ENCODE measurements at places on chromosomes 2 and 18.
A peak's percentile ranks its signal among the peaks of the same experiment; 100 is the strongest.

DNA sequence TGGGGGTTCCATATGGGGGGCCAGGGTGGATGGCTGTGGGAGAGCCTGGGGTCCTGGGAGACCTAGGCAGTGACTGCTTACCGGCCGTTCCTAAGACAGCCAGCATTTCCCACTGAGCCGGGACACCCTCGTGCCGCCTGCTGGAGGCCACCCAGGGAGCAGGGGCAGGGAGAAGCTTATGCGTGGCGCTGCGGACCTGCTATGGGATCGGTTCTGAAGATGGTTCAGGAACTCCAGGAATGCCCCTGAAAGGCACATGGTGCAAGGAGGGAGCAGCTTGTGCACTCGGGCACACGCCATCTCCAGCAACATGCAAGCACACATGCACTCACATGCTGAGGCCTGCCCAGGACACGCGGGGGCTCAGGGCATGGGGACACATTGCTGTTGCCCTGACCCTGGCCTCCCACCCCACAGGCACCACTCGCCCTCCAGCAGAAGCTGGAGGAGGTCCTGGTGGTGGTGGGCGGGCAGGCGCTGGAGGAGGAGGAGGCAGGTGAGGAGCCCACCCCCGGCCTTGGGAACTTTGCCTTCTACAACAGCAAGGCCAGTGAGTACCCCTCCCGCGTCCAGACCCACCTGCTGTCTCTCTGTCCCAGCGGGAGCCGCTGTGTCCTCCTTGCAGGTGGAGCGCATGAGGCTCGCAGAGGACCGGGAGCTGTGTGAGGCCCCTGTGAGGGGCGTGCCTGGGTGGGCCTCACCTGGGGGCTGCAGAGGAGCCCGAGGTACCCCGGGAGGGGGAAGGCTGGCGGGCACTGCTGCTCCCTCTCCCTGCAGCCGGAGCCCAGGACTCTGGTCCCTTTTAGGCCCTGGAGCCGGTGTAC lies 4.1 kb downstream of the KLHL30 start:
- DNase-seq: no peak

DNA sequence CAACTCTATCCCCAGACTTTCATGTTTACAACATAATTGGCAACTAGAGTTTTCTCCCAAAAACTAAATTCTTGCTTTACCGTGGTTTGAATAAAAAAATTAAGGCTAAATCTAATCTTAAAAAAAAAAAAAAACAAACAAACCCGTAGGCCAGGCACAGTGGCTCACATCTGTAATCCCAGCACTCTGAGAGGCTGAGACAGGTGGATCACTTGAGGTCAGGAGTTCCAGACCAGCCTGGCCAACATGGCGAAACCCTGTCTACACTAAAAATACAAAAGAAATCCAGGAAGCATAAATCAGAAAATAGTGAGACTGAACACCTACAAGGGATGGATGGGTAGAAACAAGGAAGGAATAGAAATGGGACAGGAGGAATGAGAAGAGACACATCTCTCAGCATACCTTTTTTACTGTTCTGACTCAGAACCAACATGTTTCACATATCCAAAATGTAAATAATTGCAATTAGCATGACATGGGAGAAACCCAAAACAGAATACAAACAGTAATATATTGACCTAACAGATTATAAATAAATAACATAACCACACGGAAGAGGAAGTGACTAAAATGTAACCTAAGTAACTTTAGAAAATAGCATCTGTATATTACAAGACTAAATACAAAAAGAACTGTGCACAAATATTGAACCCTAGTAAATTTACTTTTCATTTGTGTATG lies 17.5 kb downstream of the MGAT4A start:
- no peak for DNase-seq

- no peak for DNase-seq
Observed at GRCh38 chr2:187748958-187749357, 194.7 kb upstream of the TFPI start.

GRCh38 chr2:189147361-189147760 lies 32.2 kb downstream of the COL5A2 start:
- DNase-seq: no peak

- no peak for DNase-seq
Observed at GRCh38 chr18:46097431-46097800, 680 bp downstream of the ATP5F1A start.

GRCh38 chr2:219076253-219076652 lies 15.5 kb upstream of the IHH start:
- DNase-seq: no peak

- DNase-seq: no peak
Observed at GRCh38 chr18:63109022-63109421, 210.5 kb downstream of the BCL2 start.

- no peak for DNase-seq
Observed at GRCh38 chr2:42787424-42787787, 5.0 kb downstream of the HAAO start.

DNA sequence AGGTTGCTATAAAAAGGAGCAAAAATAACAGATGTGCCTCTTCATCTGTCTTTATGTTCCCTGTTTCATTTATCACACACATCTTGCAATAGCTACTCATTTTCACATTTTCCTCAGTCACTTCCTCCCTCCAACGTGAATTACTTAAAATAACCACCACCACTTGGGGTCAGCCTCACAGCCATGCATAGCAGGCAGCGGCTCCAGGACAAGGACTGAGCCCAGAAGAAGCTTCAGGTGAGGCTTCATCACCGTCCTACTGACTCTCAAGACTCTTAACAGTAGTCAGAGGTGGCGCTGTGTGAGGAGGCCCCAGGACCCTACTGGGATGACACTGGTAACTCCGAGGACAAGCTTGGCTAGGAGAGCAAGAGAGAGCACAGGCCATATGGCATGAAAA lies 15.5 kb upstream of the ST8SIA5 start:
- no peak for DNase-seq

- DNase-seq: no peak
Observed at GRCh38 chr18:12001421-12001820, 20.1 kb downstream of the IMPA2 start.

DNA sequence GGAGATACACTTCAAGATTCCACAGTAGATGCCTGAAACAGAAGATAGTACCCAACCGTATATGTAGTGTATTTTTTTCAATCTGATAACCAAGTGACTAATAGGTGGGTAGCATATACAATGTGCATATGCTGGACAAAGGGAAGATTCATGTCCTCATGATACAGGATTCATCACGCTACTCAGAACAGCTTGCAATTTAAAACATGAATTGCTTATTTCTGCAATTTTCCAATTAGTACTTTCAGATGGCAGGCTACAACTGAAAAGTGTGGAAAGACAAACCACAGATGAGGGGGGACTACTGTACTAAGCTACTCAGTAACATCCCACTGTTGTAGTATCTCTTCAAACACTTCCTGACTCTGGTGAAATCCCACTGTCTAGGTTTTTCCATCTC lies 3.7 kb downstream of the IER3IP1 start:
- no peak for DNase-seq

- DNase-seq: no peak
Observed at GRCh38 chr2:177204417-177204816, 8.2 kb upstream of the HNRNPA3 start.

- DNase-seq: no peak
Observed at GRCh38 chr18:26008619-26009018, 81.8 kb downstream of the SS18 start.

DNA sequence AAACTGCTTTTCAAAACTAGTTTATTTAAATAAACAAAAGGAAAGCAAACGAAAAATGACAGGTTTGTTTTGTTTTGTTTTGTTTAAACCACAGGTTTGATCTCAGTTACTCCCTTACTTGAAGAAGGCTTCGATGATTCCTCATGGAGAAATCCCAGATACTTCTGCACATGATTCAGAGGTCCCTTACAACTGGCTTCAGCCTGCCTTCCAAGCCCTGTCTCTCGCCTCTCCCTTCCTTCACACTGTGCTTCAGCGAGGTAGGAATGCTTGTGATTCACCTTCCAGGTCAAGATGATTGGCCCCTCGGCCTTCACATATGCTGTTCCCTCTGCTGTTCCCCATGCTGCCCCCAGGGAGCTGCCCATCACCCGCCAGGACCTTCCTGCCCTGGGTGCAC lies 104.1 kb upstream of the ITGA6 start:
- DNase-seq: no peak

DNA sequence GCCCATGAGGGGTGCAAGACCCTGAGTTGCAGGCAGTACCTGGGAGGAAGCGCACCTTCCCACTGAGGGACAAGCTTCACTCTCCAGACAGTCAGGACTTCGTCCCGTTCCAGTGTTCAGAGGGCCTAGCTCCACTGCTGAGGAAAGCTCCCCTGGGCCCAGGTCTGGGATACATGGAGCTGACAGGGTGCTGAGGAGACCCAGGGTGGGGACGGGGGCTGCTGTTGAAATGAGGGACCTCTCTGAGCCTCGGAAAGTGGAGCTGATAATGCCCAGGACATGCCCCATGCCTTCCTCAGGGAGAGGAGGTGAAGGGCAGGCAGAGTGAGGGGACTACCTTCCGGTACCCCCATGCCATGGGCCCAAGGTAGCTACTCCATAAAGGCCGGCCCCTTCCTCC lies 169.2 kb upstream of the MYCN start:
- DNase-seq: no peak

DNA sequence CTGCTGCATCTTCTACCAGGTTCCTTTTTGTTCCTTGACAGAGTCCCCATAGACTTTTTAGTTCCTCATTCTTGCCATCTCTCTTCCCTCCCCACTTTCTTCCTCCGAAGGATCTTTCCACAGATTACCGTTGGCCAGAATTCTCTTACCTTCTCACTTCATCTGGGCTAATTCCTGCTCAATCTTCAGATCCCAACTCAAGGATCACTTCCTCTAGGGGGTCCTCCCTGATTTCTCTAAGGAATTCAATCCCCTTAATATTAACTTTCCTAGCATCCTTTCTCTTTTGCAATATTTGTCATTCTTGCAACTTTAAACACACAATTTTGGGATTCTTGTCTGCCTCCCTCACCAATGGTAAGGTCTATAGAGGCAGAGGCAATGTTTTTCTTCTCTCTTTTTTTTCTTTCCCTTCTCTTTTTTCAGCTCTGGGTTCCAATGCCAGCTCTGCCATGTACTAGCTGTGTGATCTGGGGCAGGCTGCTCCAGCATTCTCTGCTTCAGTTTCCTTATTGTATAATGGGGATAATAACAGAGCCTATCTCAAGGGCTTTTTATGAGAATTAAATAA lies 5.4 kb upstream of the KCNE4 start:
- DNase-seq: no peak

DNA sequence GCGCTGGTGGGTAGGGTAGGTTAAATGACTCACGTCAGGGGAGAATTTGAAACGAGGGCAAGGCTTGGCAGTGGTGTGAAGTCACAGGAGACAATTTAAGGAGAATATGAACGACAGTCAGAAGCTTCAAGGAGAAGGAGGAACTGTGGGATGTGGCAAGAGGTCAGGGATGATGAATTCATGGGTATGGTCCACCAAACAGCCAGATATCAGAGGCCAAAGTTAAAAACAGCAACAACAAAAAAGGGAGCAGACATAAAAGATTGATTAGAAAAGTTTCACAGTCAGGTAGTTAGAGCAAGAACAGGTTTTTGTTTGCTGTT lies 1.4 kb upstream of the ZNF396 start:
- DNase-seq: no peak

DNA sequence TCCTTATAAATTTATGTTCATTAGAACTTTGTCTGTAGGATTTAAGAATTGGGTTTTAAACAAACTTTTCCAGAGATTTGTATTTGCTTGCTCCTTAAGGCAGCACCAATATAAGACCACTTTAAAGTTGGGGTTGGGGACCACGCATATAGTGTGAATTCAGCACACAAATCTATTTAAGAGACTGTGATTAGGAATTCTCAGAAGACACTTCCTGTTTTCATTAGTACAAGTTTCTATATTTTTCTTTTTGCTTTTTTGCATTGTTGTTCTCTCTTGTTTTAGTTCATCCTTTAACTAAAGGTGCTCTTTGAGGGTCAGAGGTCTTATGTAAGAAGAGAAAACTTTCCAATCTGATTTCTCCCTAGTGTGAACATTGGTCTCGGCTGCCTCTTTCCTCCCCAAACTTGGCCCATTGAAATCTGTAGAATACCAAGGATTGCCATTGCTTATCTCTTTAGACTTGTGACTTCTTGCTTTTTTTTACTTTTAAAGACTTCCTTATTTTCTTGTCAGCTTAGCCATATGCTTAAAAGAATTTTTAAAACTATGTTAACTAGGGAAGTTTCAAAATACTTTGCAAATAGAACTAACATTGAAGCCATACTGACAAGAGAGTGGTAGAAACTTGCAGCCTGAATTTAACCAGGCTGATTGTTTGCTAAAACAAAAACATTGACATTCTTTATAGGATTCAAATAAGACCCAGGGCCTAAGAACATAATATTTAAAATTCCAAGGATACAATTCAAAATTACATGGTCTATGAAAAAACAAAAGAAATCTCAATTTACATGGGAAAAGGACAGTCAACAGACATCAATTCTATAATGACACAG lies 264.1 kb upstream of the FN1 start:
- no peak for DNase-seq

- DNase-seq: no peak
Observed at GRCh38 chr2:23699580-23699925, 227.4 kb downstream of the ATAD2B start.

DNA sequence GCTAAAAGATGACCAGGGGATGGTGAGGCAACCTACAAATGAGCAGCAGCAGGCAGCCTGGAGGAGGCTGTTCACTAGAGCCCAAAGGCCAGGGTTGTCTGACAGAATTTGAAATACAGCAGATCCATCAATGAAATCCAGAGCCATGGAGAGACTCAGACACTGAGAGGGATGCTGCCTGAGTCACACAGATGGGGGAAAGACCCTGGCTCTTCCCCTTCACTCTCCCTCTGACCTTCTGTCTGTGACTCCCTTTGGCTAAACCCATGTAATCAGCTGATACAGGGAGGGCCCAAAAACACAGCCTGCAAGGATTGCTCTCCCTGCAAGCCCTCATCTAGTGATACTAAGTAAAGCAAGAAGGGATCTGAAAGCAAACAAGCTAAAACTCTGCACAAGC lies 166.5 kb upstream of the SPOPL start:
- DNase-seq: no peak

GRCh38 chr2:790634-791245 lies 113.5 kb upstream of the TMEM18 start:
- no peak for DNase-seq

DNA sequence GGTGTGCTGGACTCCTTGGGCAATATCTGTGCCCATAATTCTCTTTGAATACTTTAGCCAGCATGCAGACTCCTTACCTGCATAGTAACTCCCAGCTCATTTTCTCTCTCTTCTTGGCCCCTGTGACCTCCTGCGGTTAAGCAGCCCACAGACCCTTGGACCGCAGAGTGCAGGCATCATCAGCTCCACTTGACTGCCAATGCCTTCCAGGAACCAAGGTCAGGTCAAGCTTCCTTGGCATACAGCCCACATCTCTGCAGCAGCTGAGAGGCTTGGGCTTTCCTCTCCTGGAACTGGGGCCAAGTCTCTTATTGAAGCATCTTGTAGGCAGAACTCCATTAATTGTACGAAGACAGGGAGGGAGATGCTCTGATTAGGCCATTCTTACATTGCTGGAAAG lies 130.1 kb upstream of the PIEZO2 start:
- no peak for DNase-seq

- peak; percentile 14 for DNase-seq
Observed at GRCh38 chr2:157782057-157782845, 93.9 kb downstream of the ACVR1 start.

GRCh38 chr2:11168488-11168887 lies 13.2 kb downstream of the SLC66A3 start:
- no peak for DNase-seq

- DNase-seq: no peak
Observed at GRCh38 chr18:61815885-61816470, 76.8 kb downstream of the RNF152 start.

GRCh38 chr2:217402761-217403383 lies 543.0 kb upstream of the TNP1 start:
- DNase-seq: no peak

- no peak for DNase-seq
Observed at GRCh38 chr2:71803398-71803797, 344.3 kb downstream of the CYP26B1 start.
